Vagina (tissue), 2 donors: ENCODE measurements at places on chromosomes 12 and 14. TPM values are rescaled to one million over a fixed set of nuclear protein-coding genes. Genes with fewer than 3 reads are reported as not detected.

DNA sequence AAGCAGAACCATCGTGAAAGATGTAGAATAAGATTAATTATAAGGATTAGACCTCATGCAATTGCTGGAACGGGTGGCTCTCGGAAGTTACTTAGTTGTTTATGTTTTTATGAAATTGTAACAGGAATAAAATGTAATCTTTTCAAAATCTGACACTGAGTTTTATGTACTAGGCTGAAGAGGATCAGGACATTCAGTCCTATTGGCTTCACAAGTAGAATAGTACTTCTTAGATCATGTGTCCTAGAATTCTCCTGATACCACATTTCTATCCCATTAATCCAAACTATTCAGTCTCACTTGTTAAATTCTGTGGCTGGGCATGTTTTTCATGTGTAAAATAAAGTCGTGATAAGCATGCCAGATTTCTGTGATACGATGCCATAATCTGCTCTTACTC is 423.5 kb upstream of the OR4E1 start:
- no peak for DNase-seq

GRCh38 chr12:1799882-1800400 is 20.4 kb upstream of the LRTM2 start:
- no peak for DNase-seq

- no peak for DNase-seq
Measured at GRCh38 chr12:12714276-12715021, 2.7 kb upstream of the CDKN1B start.

DNA sequence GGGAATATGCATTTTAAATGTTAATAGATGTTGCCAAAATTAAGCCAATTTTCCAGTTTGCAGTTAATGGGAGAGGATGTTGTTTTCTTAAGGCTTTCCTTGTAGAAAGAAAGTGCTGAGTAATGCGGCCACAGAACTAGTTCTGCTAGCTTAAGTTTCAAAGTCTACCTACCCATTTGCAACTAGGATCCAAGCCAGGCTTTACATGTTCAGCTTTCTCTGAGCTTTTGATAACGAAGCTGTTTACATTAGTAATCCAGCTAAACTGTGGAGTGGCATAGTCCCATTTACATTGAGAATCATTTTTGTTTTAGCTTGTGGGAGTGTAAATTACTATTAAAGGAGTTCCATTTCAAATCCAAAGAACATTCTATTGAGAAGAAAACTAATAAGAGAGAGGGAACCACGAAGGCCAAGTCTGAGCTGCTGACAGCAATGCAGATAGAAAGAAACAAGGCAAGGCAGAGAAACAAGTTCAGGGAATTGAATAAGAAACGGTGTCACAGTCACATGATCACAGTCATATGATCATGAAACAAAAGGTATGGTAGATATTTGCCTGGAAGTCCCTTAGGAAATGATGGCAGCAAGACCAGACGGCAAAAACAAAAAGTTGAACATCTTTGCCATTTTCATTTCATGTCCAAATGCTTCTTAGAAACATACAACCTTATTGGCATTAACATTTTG is 274.9 kb downstream of the PAWR start:
- no peak for DNase-seq

- no peak for DNase-seq
Measured at GRCh38 chr12:108495054-108495453, 20.0 kb upstream of the FICD start.

- DNase-seq = no peak
Measured at GRCh38 chr14:103697603-103698379, 17.5 kb downstream of the XRCC3 start.

- no peak for DNase-seq
Measured at GRCh38 chr14:55514819-55515490, 65.1 kb upstream of the KTN1 start.

GRCh38 chr12:45713078-45713477 is 16.4 kb upstream of the ARID2 start:
- no peak for DNase-seq

DNA sequence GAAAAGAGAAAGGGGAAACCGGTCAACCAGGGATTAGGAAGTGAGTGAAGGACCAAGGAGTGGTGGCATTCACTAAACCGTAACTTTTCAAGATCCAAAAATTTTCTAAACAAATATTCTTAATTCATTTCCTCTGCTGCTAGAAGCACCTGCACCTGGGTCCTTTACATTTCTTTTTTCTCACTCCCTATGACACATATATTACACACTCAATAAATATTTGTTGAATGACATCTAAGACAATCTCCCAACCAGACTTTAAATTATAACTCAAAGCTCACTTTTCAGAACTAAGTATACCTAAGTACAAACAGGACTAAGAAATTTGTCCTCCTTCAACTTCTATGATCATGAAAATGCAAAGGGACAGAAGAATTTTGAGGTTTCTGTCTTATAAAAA is 11.1 kb downstream of the TTC5 start:
- no peak for DNase-seq

DNA sequence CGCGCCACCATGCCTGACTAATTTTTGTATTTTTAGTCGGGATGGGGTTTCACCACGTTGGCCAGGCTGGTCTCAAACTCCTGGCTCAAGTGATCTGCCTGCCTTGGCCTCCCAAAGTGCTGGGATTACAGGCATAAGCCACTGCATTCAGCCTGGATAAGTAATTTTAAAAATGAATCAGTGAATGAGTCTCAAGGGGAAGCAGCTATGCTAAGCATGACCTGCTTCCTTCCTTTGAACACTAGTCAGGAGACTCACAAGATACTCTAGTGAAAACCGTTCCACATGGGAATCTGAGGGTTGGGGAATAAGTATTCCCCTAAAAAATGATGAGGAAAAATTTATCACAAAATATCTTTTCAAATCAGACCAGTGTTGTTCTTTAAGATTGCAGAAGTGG is 10.7 kb upstream of the FAM234B start:
- DNase-seq = no peak

Gene NINJ2
- 23.8 TPM for total RNA-seq

Gene CLEC9A
- not detected for total RNA-seq
